ENCODE measurements at places on chromosomes 6 and 20. TPM values are rescaled to one million over a fixed set of nuclear protein-coding genes. Genes with fewer than 3 reads are reported as not detected.

PRDM13 gene
- not detected for total RNA-seq

TRIM15 gene
- total RNA-seq = 1.4 TPM

RIPOR3 gene
- 16.1 TPM for total RNA-seq

PI3 gene
- 509 TPM for total RNA-seq

GRCh38 chr6:117906507-117906957, 532 bp upstream of the SLC35F1 start:
- no peak for DNase-seq

DNA sequence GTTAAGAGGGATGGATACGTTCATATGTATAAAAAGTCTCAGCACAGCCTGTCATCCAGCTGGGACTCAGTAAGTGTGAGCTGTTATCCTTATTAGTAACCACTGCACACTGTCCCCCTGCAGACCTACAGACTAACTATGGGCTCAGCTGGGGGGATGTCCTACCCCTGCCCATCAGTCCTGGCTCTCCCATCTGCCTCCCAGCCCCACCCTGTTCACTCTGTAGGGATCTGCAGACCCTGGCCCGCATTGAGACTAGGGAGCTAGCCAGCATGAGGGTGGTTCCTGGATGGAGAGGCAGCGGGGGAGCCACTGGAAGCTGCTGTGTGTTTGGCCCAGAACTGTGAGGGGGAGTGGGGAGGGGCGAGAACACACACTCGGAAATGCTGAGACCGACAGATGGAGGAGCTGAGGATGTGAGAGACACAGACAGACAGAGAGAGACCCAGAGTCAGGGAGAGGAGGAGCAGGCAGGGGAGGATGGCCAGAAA, 17.1 kb downstream of the XKR7 start:
- no peak for DNase-seq

GRCh38 chr6:116424001-116424400, 37.2 kb upstream of the CALHM6 start:
- no peak for DNase-seq

DNA sequence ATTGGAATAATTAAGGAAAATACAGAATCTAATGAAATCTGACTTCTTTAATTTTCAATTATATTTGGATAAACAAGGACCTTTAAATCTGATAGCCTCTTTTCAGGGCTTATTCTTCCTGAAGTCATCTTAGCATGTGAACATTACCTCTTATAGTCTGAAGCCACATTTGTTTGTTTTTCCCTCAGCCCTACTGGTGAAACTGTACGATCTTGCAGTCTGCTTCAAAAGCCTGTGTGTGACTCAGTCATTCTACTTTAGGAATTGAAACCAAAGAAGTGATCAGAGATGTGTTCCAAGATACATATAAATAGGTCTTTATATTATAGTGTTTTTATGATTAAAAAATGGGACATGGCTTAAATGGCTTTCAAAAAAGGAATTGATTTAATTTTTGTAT, 67.5 kb downstream of the MACROD2 start:
- no peak for DNase-seq

DNA sequence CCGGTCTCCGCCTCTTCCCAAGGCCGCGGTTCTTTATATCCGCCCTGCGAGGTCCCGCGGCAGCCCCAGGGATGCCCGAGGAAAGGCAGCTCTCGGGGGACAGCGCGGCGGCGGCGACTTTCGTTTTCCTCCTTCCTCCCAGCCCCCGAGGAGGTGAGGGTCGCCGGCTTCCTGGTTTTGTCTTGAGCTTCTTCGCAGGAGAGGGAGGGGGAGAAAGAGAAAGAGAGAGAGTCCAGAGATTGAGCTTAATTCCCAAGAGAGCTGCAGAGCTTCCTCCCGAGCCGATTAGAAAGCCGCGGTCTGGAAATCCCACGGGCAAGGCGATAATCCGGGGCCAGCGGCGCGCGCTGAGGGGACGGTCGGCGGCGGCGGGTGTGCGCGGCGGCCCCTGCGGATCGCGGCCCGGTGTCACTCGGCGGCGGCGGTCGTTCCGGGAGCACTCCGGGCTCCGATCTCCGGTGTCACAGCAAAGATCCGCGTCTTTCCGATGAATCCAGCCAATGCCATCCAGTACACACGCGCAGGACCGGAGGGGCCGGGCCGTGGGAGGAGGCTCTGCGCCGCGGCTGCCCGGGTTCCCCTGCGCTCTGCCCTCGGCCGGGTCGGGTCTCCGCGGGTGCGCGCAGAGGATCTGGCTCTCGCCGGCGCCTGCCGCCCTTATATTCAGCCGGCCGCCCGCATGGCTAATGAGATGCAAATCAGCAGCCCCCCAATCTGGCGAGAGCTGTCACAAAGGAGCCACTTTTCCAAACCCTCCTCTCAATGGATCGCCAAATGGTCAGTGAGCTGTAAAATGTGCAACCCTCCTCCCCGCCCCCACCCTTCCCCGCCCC, at the start of gene DLL1:
TSS of gene DLL1 (minus strand) at position 783 of the 833 bp plus-strand sequence. CDS start 939 bp downstream, outside the sequence.
- DNase-seq = no peak

DNA sequence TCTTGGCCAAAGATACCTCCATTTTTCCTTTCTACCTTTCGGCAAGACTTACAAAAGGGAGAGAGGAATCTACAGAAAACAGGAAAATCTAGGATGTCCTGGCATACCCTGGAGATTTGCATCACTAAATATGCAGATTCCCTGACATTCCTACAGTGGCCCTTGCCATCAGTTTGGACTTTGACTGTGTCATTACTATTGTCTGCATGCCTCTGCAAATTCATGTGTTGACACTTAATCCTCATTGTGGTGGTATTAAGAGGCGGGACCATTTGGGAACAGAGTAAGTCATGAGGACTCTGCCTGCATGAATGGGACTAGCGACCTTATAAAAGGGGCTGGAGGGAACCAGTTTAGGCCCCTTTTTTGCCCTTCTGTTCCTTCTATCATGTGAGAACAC, 50.5 kb upstream of the DTNBP1 start:
- DNase-seq = no peak

- DNase-seq = no peak
Measured at GRCh38 chr6:149409617-149410016, 9.6 kb downstream of the SUMO4 start.

GRCh38 chr20:43658069-43658722, 8.7 kb upstream of the MYBL2 start:
- DNase-seq = no peak
